Activated T-helper 1 cell treated with anti-CD3 and anti-CD28 coated beads, Interleukin-12 subunit alpha, Interleukin-12 subunit beta, Interleukin-2, Interleukin-4 antibody, amounts not matched to agents 30 ng/mL and 10 ng/mL and 1 ng/mL, durations not matched to agents 14 hours and 24 hours and 36 hours (primary cell): ENCODE measurements at places on chromosomes 4 and X. TPM values are rescaled to one million over a fixed set of nuclear protein-coding genes. Genes with fewer than 3 reads are reported as not detected.

DNA sequence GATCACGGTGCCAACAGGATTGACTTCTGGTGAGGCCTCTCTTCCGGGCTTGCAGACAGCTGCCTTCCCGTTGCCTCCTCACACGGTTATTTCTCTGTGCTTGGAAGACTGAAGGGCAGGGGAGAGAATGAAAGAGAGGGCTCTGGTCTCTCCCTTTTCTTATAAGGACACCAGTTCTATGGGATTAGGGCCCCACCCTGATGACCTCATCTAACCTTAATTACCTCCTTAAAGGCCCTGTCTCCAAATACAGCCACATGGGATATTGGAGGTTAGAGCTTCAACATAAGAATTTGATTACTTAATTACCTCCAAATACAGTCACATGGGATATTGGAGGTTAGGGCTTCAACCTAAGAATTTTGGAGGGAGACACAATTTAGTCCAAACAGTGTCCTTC is 46.5 kb downstream of the EVC start:
- H3K27me3 ChIP-seq: no peaks in the 10 kb centered on the region
- H3K4me1 ChIP-seq: peaks cover 10% of the 10 kb centered on the region
- no peaks in the 10 kb centered on the region for H3K36me3 ChIP-seq
- H3K4me3 ChIP-seq: no peak overlapping the region
- DNase-seq: no peak

DNA sequence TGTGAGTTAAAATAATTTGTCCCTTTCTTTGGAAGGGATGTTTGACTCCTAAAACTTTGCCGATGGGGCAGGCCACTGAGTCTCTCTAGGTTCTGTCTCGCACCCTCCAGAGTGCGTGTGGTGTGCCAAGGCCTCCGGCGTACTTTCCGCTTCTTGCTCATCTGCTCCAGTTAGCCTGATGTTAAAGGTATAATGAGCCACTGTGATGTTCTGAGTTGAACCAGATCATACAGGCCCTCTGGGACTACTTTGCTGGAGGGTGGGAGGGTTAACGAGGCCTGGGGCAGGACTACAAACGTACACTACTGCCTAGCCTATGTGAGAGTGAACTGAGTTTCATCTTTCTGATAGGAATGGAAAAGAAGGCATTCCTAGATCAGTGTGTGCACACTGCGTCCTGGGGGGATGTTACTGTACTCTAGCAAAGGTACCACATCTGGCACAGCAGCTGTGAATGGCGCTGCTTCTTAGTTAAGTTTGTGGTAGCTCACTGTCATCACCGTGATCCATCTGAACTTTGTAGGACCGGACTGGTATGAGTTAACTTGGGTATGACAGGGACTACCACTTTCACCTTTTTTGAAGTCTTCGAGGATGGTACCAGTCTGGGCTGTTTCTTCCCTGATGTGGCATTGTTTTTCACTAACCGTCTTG is 60.2 kb downstream of the RGS12 start:
- H3K27me3 ChIP-seq: peaks cover 19% of the 10 kb centered on the region
- H3K27ac ChIP-seq: no peak overlapping the region
- no peaks in the 10 kb centered on the region for H3K4me1 ChIP-seq

- no peak overlapping the region for H3K4me3 ChIP-seq
- peaks cover 4% of the 10 kb centered on the region for H3K27me3 ChIP-seq
- no peak overlapping the region for H3K27ac ChIP-seq
- H3K4me1 ChIP-seq: no peaks in the 10 kb centered on the region
- no peaks in the 10 kb centered on the region for H3K36me3 ChIP-seq
- no peak for DNase-seq
Observed at GRCh38 chr4:151960449-151961230, 199.8 kb upstream of the GATB start.

- H3K27ac ChIP-seq: no peak overlapping the region
- no peak for DNase-seq
- no peaks in the 10 kb centered on the region for H3K27me3 ChIP-seq
Observed at GRCh38 chr4:64940698-64941097, 531.4 kb upstream of the TECRL start.

GRCh38 chr4:156939801-156940200 is 31.8 kb downstream of the PDGFC start:
- no peaks in the 10 kb centered on the region for H3K36me3 ChIP-seq
- H3K27me3 ChIP-seq: no peaks in the 10 kb centered on the region
- no peaks in the 10 kb centered on the region for H3K4me1 ChIP-seq
- H3K4me3 ChIP-seq: no peak overlapping the region
- DNase-seq: no peak

Gene NDUFB11
- 84.5 and 88.7 TPM in 2 replicates for total RNA-seq

Gene RHOXF2B
- not detected in 2 replicates for total RNA-seq

Gene KIF4A
- total RNA-seq: 18.7 and 19.4 TPM in 2 replicates
